ENCODE measurements at places on chromosomes 2 and 18.

GRCh38 chr2:199861132-199861774 is 10.3 kb upstream of the FTCDNL1 start:
- peak; percentile 24 for DNase-seq

DNA sequence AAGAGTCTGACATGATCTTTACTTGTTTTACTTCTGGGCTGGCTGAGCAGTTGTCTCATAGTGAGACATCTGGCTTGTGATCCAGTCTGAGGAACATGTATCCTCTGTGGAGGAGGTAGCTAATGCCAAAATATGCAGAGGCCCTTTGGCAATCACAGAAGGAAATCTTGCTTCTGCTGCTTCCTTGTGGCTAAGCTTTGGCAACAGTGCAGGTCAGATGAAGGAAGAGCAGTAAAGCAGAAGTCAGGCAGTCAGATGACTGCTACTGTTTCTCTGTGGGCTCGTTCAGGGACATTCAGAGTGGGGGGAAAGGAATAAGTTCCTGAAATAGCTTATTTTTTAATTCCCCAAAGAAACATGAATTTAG is 22.3 kb downstream of the DOK1 start:
- peak; percentile 23 for DNase-seq

DNA sequence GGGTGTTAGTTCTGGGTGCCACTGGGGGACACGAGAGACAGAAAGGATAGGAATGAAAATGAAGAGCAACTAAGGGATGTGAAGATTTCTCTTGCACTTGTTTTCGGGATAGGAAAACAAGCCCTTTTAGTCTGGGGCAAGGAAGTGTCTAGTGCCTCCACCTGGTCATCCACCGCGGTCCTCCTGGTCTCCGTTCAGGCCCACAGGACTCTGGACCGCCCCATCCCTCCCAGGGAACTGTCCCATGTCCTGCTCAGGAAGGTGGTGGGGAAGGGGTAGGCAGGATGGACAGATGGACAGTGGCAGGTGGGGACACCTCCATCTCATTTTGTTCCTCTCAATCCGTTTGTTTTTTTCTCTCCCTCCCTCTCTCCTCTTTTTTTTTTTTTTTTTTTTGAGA is 45.9 kb downstream of the AGAP1 start:
- no peak for DNase-seq

DNA sequence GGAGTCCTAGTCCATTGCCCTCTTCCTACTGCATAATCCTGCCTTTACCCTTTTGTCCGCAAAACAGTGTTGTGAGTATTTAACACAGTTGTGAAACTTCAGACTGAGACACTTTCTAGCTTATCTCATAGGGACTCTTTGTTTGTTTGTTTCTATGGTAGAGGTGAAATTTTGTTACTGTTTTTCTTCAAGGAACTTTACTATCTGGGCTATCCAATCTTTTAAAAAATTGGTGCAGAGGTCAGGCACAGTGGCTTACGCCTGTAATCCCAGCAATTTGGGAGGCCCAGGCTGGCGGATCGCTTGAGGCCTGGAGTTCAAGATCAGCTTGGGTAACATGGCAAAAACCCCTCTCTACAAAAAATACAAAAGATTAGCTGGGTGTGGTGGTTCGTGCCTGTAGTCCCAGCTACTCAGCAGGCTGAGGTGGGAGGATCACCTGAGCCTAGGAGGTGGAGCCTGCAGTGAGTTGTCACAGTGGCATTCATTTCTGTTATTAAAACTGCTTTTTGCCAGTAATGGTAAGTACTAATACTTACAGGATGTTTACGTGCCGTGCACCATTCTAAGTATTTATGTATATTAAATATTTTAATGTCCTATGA is 18.8 kb downstream of the GMCL1 start:
- DNase-seq = no peak

GRCh38 chr18:79975985-79976680 is 11.7 kb downstream of the HSBP1L1 start:
- no peak for DNase-seq

DNA sequence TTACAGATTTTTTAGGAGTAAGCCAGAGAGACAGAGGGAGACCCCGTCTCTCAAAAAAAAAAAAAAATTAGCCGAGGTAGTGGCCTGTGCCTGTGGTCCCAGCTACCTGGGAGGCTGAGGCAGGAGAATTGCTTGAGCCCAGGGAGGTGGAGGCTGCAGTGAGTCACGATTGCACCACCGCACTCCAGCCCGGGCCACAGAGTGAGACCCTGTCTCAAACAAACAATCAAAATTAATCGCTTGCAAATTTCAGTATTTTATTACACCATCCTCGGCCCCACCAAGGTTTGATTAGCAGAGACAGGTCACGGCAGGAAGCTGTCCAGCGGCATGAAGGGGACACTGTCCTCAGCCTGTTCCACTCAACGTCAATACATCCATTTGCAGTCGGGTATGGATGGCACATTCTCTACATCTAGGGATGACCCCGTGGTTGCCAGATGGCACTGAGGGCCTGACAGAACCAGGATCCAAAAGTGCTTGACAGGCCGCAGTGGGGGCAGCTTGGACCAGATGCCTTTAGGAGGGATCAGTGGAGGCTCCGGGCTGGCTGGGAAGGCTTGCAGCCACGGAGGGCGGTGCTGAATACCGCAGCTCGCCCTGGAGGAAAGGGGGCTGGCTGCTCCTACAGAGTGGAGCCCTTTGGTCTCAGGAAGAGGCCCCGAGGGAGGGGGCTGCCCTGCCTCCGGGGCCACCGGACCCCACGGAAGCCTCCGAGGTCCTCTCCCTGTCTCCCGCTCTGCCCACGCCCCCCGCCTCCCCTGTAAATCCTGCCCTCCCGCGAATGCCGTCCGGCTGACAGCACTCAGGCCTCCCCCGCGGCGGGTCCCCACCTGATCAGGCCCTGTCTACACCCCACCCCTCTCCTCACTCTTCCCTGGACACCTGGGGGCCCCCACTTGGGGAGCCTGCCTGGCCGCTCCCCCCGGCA is 13.1 kb downstream of the ASPRV1 start:
- no peak for DNase-seq

GRCh38 chr2:223109341-223109740 is 57.4 kb downstream of the KCNE4 start:
- DNase-seq = no peak

GRCh38 chr18:26225022-26225693 is 1.1 kb upstream of the TAF4B start:
- DNase-seq = no peak

Measured in mesenchymal stem cell (in vitro differentiated cells and primary cell).